HFF-Myc (cell line): ENCODE measurements at places on chromosomes 3 and 15.

GRCh38 chr3:18080198-18080689 lies 337.8 kb upstream of the TBC1D5 start:
- no peak for DNase-seq

GRCh38 chr3:106371221-106371970 lies 502.6 kb upstream of the CBLB start:
- no peak for DNase-seq

DNA sequence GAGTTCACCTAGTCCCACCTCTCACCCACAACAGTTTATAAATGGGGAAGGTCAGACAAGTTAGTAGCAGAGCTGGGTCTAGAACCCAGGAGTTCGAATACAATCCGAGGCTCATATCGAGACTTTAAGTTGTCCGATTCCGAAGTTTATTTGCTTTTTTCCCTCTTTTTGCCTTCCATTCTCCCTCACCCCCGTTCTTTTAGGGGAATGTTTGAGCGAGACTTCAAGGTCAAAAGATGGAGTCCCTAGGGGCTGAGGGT lies 7.3 kb downstream of the BCL6 start:
- DNase-seq: no peak

DNA sequence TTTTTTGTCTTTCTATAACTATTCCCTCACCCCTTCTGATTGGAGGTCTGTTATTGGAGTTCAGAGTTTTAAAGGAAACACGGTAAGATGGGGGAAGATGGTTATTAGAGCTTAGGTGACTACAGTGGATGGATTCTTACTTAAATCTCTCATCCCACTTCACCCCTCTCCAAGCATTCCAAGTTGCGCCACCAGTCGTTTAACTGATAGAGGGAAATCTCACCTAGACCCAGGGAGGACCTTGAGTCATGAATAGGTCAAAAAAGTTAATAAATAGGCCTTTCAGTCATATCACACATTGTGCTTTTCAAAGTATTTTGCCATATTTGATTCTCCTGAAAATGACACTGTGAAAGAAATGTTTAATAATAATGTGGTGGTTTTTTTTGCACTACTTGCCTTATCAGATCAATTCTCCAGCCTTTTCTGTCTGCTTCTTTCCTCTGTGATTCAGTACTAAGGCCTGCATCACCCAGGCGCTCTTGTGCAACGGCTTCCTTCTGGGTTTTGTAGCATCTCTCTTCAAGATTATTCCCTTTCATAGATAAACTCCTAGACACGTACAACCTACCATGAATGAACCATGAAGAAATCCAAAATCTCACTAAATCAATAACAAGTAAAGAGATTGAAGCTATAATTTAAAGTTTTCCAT lies 100.4 kb upstream of the TGFBR2 start:
- DNase-seq: no peak
